IMR-90 (cell line): ENCODE measurements at places on chromosomes 2 and 18. TPM values are rescaled to one million over a fixed set of nuclear protein-coding genes. Genes with fewer than 3 reads are reported as not detected.

The GKN2 gene
- not detected in 2 replicates for total RNA-seq

The CABYR gene
- 3.6 and 4.1 TPM in 2 replicates for total RNA-seq

The TUBB8B gene
- not detected in 2 replicates for total RNA-seq

The KCNE4 gene
- total RNA-seq: 6.6 and 8.3 TPM in 2 replicates

The ERICH2 gene
- not detected in 2 replicates for total RNA-seq
